Fibroblast of upper back skin (primary cell): ENCODE measurements at places on chromosomes 2 and 18.

GRCh38 chr18:37673671-37674070, 108.1 kb upstream of the CELF4 start:
- DNase-seq = no peak

GRCh38 chr18:58900015-58900649, 35.5 kb downstream of the ZNF532 start:
- peak; percentile 42 for DNase-seq

DNA sequence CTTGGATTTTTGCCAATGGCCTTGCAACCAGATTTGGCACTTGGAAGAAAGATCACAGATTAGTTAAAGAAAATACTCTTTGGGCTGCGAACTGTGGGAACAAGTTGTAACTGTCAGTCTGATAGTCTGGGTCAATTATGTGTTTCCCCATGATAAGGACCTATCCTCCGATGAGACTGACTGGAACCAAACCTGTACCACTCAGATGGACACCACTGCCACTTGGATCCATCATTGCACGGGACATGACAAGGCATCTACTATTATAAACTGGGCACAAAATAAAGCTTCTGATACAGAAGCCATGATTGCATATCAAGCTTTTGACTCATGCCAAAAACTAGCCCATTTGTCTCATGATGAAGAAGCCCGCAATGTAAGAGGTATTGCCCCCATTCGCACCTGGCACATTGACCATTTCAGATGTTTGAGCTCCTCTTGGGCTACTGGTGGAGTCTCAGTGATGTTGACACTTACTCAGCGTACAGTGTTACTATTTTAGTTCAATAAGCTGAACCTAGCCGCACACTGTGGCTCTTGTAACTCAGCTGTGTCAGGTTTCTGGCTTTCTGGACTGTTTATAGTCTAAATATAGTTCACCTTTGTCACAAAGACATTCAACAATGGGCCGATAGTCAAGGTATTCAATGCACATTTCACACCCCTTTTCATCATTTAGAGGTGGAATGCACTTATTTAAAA, 179.8 kb upstream of the RBBP8 start:
- no peak for DNase-seq

- no peak for DNase-seq
Measured at GRCh38 chr2:10390369-10390801, 57.7 kb downstream of the ODC1 start.

GRCh38 chr18:3930126-3931012, 480.4 kb downstream of the TGIF1 start:
- no peak for DNase-seq

DNA sequence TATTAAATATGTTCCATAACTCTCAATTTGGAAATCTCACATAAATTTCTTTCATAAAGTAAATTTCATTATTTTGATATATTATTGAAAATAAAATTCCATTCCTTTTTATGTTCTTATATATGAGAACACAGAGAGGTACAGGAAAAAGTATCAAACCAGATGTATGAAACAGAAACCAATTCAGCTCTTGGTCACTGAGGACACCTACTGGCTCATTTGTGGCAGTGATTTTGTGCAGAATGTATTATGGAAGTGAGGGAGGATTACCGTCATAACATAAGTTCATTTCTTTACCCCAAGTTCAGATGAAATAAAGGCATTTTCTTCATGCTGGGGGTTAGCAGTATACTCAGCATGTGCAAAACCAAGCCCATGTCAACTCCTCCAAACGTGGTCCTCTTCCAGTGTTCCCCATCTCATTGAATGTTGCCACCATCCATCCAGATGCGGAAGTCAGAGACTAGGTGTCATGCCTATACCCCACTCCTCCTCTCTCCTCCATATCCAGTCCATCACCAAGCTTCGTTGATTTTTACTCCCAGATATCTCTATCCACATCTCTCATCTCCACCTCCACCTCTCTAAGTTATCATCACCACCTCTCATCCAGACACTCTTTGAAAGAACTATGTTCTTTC, 41.7 kb upstream of the MALL start:
- DNase-seq = peak; percentile 69

DNA sequence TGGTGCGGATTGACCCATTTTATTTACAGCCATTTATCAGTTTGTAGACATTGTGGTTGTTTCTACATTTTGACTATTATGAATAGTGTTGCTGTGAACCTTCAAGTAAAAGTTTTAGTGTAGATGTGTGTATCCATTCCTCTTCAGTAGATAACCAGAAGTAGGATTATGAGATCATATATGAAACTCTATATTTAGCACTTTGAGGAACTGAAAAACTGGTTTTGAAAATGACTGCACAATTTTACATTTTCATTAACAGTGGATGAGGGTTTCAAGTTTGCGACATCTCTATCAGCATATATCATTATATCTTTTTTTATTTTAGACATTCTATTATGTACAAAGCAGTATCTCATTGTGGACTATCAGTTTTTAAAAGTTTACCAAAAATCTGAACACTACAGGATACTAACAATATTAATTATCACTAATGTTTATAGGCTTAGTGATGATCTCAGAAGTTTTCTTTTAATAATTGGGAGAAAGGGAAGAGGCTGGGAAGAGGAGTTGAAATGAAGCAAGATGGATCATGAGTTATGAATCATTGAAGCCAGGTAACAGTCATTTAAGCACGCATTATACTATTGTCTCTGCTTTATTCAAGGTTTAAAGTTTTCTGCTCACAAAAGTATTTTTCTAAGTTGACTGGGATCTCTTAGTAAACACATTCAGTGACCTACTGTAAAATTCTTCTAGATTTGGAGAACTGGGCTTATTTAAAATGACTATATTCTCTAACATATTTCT, 329.0 kb upstream of the LRATD1 start:
- DNase-seq = no peak

DNA sequence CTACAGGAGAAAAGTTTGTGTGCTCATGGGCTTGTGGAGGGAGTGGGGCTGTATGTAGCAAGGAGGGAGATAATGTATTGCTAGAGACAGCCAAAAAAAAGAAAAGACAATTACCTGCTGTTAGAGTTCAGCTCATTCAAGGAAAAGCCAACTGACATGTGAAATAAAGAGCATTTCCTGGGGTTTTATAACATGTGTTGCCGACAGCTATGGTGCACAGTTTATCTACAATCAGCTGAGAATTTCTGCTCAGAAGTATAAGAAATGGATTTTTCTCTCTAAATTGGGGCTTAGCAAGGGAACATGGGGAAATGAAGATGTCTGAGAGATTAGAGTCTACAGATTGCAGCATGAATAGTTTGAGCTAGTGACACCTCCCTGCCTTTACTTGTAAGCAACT, 674.1 kb downstream of the SUCLG1 start:
- DNase-seq = no peak

DNA sequence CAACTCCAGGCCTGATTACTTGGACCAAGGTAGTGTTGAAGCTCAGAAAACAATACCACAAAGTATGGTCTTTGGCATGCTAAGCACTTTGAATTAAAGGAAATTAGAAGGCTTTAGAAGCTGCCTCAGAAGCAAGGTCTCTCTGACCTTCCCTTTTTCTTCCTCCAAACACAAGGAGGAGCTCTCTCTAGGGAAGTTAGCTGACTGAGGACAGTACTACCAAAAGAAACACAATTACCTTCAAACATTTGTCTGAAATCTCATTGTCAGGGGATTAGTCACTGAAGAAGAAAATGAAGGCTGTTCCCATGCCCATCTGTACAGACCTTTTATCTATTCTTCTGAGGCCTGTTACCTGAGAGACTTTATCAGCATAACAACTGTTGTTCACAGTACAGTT, 279.3 kb downstream of the CDH20 start:
- no peak for DNase-seq

GRCh38 chr2:157784169-157784822, 91.8 kb downstream of the ACVR1 start:
- DNase-seq = peak; percentile 23

GRCh38 chr2:43851011-43851980, 12.5 kb downstream of the ABCG8 start:
- no peak for DNase-seq

- no peak for DNase-seq
Measured at GRCh38 chr2:95385570-95385984, 16.9 kb upstream of the FAHD2A start.

DNA sequence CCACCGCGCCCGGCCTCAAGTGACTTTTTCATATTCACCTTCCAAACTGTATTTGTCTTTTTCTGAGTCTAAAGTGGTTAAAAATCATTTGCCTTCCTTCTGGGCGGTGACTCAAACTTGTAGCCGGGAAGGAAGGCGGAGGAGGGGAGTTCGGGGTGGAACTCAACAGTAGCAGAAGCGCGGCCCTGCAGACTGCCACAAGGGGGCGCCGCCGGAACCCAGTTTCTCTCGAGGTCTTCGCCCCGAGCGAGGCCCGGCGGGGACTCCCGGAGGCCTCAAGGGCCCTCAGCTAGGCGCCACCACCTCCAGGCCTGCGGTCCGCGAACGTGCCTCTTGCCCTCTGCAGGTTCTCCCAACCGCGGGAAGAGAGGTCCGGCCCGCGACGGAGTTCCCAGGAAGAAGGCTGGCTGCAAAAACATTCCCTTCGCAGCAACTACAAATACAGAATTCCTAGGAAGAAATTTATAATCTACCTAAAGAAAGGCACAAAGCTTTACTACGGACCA, 16.8 kb upstream of the ITM2C start:
- DNase-seq = peak; percentile 86

- no peak for DNase-seq
Measured at GRCh38 chr2:120522151-120522751, 176.3 kb downstream of the INHBB start.

GRCh38 chr2:113861740-113862139, 28.1 kb upstream of the ACTR3 start:
- DNase-seq = no peak

DNA sequence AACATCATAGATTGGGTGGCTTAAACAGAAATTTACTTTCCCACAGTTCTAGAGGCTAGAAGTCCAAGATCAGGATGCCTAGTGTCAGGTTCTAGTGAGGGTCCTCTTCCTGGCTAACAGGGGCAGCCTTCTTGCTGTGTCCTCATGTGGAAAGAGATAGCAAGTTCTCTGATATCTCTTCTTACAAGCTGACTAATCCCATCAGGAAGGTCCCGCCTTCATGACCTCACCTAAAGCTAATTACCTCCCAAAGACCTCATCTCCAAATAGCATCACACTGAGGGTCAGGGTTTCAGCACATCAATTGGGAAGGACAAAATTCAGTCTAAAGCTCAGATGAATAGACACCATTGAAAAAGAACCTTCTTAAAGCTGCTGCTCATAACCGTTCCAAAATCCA, 22.9 kb downstream of the ACVR1 start:
- no peak for DNase-seq
